ENCODE measurements at places on chromosomes 5 and 9. TPM values are rescaled to one million over a fixed set of nuclear protein-coding genes. Genes with fewer than 3 reads are reported as not detected.
A peak's percentile ranks its signal among the peaks of the same experiment; 100 is the strongest.

ADAMTS6 gene
- 1.1 TPM for total RNA-seq

ROR2 gene
- 33.7 TPM for total RNA-seq

RNF183 gene
- total RNA-seq: not detected

TGFBI gene
- 41.6 TPM for total RNA-seq

LIFR gene
- total RNA-seq: 45.3 TPM

SMIM3 gene
- 33.5 TPM for total RNA-seq

SELENOP gene
- 260 TPM for total RNA-seq

GLDC gene
- total RNA-seq: 0.26 TPM

TSSK1B gene
- not detected for total RNA-seq

DNA sequence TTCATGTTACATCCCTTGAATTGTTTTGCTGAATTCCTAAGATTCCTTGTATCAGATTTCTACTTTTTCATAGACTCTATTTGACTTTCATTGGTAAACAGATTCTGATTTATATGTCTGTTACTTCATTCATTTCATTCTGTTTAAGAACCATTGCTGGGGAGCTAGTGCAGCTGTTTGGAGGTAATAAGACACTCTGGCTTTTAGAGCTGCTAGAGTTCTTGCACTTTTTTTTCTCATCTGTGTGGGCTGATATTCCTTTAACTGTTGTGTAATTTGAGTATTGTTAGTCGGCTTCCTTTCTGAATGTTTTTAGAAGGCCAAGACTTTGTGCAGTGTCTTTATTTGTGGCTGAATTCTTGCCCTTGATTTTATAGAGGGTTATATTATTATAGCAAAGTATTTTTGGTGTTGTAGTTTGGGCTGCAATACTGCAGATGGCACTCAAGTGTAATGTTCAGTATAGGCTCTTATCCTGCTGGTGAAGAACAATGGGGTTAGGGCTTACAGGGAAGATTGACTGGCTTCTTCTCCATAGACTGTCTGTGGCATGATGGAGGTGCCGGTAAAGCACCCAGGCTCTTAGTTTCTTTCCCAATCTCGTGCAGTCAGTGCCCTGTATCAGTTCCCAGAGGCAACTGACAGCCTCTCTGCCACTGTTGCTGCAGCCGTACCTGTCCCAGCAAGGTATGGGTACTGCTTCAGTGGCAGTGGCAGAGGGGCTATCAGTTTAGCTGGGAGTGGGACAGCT is 162.2 kb downstream of the OXCT1 start:
- DNase-seq: no peak

DNA sequence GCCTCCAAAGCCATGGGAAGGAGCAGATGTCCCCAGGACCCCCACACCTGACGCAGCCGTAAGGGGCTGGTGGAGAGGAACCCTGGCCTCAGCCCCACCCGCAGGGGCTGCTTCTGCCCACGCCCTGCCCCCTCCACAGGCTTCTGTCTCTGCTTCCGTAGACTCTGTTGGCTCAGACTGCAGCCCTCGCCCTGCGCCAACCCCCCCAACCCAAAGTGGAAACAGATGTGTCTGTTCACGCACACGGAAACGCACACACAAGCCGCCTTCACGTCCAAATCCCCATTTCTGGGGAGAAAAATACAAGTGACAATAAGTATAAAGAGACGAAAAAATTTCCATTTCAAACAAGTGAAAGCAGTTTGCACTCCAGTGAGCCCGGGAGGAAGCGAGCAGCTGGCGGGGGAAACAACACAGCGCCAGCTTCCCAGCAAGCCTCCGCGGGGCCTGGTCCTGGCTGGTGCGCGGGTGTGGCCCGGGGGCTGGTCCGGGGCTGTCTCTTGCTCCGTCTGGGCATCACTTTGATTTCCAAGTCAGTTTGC is 32.6 kb upstream of the RXRA start:
- peak; percentile 72 for DNase-seq

- DNase-seq: no peak
Observed at GRCh38 chr5:137209232-137209809, 289.8 kb downstream of the SPOCK1 start.

- DNase-seq: no peak
Observed at GRCh38 chr5:41406424-41406823, 104.0 kb downstream of the PLCXD3 start.

GRCh38 chr5:177228751-177229150 is 74.8 kb downstream of the RAB24 start:
- no peak for DNase-seq

GRCh38 chr5:6686915-6687409 is 26.3 kb upstream of the TENT4A start:
- DNase-seq: no peak

GRCh38 chr5:41918105-41918504 is 7.0 kb upstream of the FBXO4 start:
- no peak for DNase-seq

DNA sequence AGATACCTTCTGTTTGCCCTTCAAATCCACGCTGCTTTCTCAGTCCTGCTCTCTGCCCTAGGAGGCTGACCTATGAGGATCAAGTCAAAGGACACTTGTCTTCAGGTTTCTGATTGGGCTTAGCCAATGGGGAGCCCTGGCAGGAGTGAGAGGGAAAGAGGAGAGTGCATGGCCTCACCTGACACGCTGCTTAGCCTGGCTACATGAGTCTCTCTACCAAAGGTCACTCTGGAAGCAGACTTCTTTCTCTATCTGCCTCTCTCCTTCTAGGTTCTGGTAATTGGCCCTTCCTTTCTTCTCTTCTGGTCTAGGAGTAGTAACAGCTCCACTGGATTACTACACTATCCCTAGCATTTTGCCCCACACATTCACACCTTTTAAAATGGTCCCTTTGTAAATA is 13.1 kb downstream of the ARSB start:
- DNase-seq: no peak

DNA sequence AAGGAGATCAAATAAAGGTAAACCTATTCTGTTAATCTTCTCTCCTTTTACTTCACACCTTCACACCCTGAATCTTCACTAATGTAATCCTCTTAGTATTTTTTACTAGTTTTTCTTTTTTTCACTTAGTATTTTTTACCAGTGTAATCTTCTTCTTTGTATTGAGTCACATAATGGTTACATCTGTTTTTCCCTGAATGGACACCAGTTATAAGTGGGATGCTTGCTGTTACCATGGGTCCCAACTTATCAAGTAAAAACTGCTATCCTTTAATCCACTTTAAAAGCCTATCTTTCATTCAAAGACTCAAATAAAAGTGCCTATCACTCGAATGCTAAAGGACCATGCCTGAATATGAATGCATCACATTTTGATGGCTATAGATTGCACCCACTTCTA is 15.1 kb downstream of the ZFAND5 start:
- no peak for DNase-seq

- no peak for DNase-seq
Observed at GRCh38 chr9:12783767-12784460, 9.1 kb downstream of the LURAP1L start.

- DNase-seq: no peak
Observed at GRCh38 chr9:131693651-131694597, 46.0 kb downstream of the RAPGEF1 start.

GRCh38 chr9:79237861-79238260 is 333.9 kb upstream of the TLE4 start:
- no peak for DNase-seq

- no peak for DNase-seq
Observed at GRCh38 chr5:180541710-180542109, 47.5 kb downstream of the CNOT6 start.

GRCh38 chr5:131378721-131379541 is 115.1 kb downstream of the CDC42SE2 start:
- no peak for DNase-seq

DNA sequence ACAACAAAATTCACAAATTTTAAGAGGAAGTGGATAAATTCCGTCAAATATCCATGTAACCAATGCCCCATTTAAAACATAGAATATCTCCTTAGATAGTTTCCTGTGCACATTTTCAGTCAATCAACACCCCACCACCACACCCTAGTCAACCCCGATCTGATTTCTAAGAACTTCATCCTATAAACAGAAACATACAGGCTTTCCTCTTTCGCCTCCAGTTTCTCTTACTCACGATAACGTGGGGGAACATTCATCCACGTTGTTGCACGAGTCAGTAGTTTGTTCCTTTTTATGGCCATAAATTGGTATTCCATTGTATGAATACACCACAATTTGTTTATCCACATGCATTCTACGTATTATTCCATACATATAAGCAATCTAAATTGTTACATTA is 35.6 kb upstream of the TRIO start:
- DNase-seq: no peak

DNA sequence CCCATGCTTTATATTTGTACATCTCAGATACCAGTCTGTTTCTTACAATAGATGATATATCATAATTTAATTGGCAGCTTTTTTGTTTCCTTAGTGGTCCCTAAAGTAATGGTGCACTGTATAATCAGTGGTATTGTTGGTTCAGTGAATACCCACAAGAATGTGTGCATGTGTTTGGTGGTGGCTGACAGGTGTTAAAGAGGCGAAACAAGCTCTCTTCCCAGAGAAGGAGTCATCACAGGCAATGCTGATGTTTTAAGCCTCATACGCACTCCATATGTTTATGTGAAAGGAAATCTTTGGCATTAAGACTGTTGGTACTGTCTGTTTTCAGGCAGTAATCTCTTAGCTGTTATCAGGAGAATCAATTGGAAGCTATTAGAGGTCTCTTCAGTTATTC is 49.2 kb upstream of the KIAA1958 start:
- DNase-seq: no peak

DNA sequence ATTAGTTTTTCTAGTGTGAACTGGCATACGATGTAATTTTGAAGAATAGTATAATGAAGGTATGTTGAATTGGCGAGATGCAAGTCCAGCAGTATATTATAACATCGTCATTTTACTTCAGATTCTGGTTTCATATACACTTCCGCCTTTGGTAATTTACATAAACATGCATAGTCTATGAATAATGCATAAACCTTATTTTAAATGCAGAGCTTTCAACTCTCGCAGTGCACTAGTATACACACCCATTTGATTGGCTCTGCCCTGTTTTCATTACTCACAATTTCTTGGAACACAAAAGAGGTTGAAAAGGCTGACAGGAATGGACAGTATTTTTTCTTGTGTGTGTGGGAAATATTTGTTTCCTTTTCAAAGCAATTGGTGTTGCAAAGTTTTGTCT is 128.9 kb upstream of the CCNH start:
- no peak for DNase-seq

DNA sequence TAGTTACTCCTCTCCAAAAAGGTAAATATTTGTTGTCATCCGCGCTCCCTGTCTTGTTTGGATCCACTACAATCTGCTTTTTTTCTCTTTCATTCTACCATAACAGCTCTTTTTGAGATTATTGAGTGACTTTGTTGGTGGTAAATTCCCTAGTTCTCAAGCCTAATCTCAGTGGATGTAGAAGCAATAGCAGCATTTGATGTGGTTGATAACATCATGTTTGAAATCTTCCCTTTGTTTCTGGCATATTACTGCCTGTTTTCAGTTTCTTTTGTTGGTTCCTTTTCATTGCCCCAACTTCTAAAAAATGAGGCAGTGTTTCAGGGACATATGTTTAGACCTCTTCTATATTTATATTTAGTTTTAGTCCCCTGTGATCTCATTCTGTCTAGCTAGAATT is 8.9 kb downstream of the CDC42SE2 start:
- no peak for DNase-seq

DNA sequence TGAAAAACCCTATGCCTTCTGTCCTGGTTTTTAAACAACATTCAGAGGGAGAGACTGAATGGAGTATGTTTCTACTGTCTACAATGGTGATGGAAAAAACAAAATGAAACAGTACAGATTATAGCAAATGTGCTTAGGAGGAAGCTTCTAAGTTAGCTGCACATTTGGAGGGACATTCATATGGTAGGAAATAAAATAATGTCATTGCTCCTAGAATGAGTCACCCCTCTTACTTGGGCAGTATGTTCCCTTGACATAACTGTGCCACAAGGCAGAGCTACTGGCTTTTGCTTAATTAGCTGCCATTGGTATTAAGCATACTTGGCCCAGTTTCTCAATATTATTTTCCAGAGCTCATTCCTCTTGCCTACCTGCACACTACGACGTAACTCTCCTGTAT is 128.9 kb downstream of the GDNF start:
- no peak for DNase-seq

- no peak for DNase-seq
Observed at GRCh38 chr5:141042555-141042954, 8.6 kb upstream of the PCDHB1 start.

DNA sequence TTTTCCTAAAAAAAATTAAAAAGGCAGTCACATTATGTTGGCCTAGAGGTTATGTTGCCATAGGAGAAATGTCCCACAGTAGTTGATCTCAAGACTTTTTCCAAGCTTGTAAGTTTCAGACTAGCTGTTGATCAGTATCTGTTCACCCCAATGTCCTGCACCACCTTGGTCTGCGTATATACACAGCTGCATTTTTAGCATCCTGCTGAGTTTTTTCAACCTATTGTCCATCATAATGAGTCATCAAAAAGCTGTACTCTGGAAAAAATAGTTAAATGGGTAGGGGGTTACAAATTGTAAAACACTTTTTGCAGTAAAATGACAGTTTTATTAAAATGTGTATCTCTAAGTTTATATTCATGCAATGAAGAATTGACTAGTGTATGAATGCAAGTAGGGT is 53.2 kb upstream of the TMEM171 start:
- DNase-seq: no peak

Measured in right cardiac atrium (tissue), 5 donors.